ENCODE measurements at places on chromosomes 16 and 17.

- DNase-seq, result no peak
Measured at GRCh38 chr17:36940313-36941264, 3.3 kb downstream of the LHX1 start.

- no peak for DNase-seq
Measured at GRCh38 chr16:8678068-8678927, 3.9 kb downstream of the ABAT start.

GRCh38 chr17:6596081-6596480 is 39.7 kb upstream of the PITPNM3 start:
- DNase-seq, result no peak

DNA sequence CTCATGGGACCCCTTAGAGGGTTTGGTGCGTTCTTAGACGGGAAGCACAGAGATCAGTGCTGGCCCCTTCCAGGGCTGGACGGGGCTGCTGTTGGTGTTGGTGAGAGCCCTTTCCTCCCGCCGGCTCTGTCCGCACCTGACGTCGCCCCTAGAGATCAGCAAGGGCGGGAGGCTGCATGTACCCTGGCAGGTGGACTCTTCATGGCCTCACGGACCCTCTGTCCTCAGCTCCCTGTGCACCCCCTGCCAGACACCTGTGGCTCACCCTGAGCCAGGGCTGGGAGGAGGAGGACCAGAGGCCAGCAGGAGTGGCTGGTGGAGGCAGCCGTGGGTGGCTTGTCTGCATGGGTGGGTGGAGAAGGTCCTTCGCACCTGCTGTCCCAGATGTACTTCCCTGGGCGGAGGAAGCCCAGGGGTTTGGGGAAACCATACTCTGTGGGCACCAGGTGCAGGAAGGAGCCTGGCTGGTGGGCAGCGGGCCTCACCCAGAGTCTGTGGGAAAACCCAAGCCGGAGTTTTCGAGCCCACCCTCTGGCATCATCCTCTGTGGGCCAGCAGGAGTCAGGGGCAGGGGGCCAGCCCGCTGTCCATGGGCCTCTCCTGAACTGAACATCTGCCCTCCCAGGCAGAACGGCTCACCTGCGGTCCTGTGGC is 348.6 kb downstream of the SEC14L1 start:
- no peak for DNase-seq

- no peak for DNase-seq
Measured at GRCh38 chr16:6557353-6558023, 775.2 kb upstream of the RBFOX1 start.

GRCh38 chr16:31505483-31505882 is 2.7 kb downstream of the RUSF1 start:
- no peak for DNase-seq

GRCh38 chr17:46949291-46950174 is 26.6 kb downstream of the GOSR2 start:
- DNase-seq, result no peak

DNA sequence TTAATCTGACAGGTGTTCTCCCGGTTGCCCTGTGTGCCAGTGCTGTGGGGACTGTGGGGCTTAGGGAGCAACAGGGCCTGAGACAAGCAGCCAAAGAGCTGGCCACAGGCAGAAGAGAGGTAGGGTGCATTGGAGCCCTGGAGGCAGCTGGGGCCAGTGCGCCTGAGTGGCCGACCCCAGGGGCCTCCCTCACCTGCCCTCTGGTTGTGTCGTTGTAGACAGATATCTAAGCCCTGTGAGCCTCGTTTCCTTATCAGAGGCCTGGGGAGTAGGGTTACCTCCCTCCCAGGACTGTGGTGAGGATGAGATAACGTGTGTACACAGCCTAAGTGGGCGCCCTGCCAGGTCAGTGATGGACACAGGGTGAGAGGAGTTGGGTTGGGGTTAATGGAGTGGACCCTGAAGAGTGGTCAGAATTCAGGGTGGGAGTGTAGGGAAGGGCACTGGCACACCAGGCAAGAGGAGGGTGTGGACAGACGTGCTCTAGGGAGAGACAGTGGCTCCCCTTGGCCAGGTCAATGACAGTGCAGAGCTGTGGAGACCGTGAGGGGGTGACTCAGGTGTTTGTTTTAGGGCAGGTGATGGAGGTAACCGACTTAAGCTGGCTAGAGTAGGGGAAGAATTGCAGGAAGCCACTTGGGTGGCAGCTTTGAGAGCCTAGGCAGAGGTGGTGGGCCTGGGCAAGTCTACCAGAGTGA is 3.4 kb downstream of the NARF start:
- no peak for DNase-seq

GRCh38 chr16:85438981-85439685 is 174.0 kb upstream of the GSE1 start:
- no peak for DNase-seq

DNA sequence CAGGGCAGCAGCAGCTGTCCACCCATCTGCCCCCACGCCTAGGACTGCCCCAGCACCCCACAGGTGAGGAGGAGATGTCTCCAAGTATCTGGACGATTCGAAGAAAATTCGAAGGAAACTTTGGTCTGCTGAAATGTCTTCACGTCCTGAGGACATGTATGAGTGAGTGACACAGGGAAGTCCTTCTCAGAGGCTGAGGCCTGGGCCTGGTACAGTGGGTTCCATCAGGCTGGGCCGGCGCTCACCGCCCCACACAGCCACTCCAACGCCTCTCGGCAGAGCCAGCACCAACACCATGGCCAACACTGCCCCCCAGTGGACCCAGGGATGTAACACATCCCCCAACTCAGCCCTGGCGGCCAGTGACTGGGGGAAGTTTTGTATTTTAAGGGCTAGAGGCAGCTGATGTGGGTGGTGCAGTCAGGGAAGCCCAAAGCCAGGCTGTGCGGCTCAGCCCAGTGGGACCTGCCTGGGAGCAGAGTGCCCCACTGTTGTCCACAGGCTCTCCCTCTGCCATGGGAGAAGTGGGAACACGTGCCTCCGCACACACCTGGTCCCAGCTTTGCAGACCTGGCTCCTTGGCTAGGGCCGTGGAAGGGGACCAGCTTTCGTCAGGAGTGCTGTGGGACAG is 55.8 kb upstream of the FASN start:
- DNase-seq, result peak; percentile 94

GRCh38 chr17:68061512-68062313 is 26.2 kb downstream of the KPNA2 start:
- DNase-seq, result no peak

- DNase-seq, result no peak
Measured at GRCh38 chr17:42585353-42585752, 7.8 kb upstream of the PSMC3IP start.

DNA sequence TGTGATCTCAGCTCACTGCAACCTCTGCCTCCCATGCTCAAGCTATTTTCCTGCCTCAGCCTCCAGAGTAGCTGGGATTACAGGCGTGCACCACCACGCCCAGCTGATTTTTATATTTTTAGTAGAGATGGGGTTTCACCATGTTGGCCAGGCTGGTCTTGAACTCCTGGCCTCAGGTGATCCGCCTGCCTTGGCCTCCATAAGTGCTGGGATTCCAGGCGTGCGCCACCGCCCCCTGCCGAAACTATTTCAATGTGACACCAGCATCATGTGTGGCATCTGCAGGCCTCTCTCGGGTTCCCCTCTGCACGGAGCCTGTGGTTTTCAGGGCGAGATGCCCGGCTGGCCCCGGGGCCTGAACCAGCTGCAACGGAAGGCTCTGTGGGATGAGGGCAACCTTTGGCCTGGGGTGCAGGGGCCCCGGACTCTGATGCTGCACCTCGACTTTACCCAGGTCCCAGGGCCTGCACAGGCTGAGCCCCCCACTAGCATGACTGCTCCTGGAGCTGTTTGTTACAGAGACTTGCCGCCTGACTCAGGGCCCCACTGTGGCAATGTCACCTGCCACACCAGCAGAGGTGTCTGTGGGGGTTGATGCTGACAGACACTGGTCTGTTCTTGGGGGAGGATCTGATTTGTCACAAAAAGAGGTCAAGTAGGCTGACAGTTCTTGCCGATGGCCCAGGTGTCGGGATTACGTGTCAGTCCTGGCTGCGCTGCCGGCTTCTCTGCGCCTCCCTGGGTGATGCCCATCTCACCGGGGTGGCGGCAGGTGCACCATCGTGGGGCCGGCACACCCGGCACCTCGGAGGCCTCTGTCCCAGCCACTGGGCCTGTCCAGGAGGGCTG is 8.6 kb upstream of the TEX19 start:
- DNase-seq, result no peak

DNA sequence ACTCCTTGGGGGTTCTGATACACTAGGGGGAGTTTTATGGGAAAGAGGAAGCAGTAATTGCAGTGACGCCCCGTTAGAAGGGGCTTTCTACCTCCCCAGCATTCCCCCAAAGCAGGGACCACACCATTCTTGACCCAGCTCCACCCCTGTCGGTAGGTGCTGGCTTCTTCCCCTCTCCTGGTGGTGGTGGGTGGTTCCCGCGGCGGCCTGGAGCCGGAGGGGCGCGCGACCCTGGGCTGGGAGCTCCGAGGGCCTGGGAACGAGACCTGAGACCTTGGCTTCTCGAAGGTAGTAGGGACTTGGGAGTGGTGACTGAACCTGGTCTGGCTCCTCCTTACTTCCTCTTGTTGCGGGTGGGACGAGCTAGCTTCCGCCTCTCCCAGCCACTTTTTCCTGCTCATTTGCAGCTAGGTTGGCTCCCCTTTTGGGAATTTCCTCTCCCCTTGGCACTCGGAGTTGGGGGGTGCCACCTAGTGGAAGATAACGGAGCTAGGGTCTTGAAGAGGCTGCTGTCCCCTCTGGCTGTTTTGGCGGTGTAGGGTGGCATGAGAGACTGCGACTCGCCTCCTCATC is 438 bp downstream of the GRN start:
- DNase-seq, result no peak

DNA sequence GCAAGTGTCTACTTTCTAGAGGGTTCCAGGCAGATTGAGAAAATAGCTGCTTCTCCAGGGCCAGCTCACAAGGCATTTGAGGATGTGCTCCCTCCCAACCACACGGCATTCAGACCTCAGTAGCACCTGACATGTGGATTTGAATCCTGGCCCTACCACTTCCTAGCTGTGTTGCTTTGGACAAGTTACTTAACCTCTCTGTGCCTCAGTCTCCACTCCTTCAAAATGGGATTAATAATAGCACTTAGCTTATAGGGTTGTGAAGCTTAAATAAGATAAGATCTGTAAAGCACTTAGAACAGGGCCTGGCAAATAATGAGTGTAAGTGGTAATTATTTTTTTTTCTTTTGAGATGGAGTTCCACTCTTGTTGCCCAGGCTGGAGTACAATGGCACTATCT is 21.0 kb upstream of the NOMO2 start:
- no peak for DNase-seq

GRCh38 chr17:3260600-3260999 is 37.6 kb downstream of the OR3A1 start:
- no peak for DNase-seq

DNA sequence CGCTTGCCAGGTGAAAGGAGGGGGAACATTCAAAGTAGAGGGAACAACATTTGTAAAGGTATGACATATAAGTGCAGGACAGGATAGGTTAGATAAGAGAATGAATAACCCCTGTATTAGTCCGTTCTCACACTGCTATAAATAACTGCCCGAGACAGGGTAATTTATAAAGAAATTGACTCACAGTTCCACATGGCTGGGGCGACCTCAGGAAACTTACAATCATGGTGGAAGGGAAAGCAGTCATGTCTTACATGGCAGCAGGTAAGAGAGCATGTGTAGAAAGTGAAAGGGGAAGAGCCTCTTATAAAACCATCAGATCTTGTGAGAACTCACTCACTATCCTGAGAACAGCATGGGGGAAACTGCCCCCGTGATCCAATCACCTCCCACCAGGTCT is 223.8 kb downstream of the SOX9 start:
- DNase-seq, result no peak

GRCh38 chr17:27511168-27511883 is 55.1 kb downstream of the KSR1 start:
- DNase-seq, result no peak

DNA sequence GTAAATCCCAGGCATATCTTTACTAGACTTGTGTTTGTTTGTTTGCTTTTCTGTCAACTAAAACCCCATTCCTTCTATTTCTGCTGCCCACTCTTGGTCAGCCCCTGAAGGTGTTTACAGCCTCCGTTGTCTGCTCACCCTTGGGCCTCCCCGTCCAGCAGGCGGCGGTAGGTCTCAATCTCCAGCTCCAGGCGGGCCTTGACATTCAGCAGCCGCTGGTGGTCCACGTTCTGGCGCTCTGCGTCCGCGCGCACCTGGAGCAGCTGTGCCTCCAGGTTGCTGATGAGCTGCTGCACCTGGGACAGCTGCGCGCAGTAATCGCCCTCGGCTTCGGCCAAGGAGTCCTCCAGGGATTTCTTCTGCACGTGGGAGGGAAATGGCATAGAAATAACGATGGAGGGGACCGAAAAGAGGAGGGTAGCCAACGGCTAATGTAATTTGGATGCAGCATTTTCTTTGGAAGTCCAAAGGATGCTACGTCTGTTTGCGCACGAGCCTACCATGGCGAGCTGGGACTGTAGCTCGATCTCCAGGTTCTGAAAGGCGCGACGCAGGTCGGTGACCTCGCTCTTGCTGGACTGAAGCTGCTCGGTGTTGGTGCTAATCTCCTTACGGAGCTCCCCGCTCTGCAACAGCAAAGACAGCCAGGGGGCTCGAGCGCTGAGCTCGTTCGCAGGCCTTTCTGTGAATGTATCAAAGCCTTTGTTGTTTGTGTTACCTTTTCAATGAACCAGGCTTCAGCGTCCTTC is 3.9 kb downstream of the KRT12 start:
- DNase-seq, result peak; percentile 5

- no peak for DNase-seq
Measured at GRCh38 chr16:86225905-86226371, 284.4 kb upstream of the FOXF1 start.

DNA sequence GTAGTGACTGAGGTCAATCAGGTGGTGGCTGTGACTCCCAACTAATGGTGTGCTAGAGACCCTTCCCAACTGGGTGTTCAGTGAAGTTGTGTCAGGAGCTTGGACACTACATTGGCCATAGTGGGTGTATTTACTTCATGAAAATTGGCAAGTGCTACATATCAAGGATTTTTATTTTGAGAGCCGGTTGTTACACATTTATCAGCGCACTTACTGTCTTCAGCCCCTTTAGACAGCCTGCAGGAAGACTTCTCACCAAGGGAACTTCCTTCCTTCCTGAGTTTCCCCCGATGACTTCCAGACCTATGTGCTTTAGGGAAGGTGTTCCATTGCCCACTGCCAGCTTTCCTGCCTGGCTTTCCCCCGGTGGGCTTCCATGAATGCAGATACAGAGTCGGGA is 261.2 kb downstream of the CBLN1 start:
- no peak for DNase-seq

- DNase-seq, result no peak
Measured at GRCh38 chr17:8046929-8047768, 8.3 kb downstream of the ALOX15B start.
